ENCODE measurements at places on chromosomes 7 and 10.
A peak's percentile ranks its signal among the peaks of the same experiment; 100 is the strongest.

DNA sequence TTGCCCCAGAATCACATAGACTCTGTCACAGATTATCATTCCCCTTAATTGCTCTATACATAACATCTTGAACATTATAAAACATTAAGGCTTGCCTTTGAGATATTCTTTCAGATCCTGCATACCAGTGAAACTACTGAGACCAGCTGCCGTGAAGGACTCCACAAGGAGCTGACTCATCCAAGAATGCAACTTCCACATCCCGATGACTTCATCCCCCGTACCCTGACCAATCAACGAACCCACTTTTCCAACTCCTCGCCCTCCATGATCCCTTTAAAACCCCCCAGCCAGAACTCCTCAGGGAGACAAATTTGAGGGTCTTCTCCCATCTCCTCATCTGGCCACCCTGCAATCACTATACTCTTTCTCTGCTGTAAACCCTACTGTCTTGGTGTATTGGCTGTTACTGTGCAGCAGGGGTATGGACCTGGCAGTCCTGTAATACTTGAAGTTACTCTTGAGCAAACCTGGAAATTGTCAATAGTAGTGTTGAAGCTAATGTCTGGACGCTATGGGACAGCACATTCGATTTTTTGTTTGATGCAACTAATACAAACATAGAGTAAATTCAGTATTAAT is 49.8 kb downstream of the HTR5A start:
- DNase-seq: no peak

- no peak for DNase-seq
These were observed 19.3 kb upstream of the MYH16 start for GRCh38 chr7:99253369-99253768.

DNA sequence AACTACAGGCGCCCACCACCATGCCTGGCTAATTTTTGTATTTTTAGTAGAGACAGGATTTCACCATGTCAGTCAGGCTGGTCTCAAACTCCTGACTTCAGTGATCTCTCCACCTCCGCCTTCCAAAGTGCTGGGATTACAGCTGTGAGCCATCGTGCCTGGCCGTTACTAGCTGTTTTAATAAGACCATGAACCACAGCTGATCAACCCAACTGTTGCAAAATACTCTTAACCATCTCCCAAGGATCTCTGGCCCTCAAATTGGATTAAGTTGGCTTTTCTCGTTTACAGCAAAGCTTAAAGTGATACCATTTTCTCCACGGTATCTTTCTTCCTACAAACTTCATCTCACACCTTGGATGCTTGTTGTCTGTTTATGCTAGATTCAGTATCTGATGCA is 18.3 kb downstream of the ZFAND2A start:
- no peak for DNase-seq

DNA sequence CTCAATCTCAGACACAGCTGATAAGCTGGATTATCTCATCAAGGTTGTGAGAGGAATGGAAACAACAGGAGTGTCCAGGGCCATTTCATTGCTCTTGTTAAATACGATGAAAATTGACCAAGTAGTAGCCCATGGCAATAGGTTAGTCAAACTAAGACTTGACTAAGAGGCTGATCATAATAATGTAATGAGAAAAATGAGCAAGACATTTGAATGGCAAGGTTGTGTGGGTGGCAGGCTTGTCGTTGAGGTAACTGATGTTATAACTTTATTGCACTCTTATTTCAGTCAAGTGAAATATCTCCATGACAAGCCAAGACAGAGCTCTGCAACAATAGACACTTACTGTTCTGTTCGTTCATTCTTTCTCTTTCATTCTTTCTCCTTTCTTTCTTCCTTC is 532.0 kb downstream of the GATA3 start:
- DNase-seq: no peak

DNA sequence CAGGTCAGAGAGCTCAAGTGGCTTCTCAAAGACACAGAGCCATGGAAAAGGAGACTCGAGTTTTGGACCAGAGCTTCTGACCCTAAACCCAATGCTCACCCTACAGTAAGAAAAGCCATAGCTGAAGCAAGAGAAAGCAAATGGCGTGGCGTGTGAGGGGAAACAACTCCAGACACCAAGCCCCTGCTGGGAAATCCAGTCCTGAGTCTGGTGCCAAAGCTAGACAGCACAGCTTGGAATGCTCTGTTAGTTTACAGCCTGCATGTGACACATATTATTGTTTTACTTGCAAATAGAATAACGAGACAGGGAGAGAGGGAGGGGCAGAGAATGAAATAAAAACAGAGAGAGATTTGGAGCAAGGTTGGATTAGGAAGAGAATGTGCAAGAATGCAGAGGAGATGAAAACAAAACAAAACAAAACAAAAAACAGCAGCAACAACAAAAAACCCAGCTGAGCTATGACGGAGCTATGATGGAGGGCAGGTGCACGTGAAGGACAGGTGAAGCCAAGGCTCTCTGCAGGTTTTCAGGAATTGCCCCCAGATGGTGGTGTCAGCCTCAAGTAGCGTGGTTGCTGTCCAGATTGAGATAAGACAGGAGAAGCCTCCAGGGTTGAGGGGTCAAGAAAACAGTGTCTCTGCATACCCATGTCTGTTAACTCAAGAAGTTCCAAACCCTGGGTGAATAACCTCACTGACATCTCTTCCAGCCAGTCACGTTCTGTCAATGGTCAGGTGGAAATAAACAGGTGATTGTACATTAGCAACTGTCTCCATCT is 69.7 kb upstream of the LRRC18 start:
- no peak for DNase-seq

- no peak for DNase-seq
These were observed 615 bp upstream of the CNTNAP2 start for GRCh38 chr7:146115851-146116520.

DNA sequence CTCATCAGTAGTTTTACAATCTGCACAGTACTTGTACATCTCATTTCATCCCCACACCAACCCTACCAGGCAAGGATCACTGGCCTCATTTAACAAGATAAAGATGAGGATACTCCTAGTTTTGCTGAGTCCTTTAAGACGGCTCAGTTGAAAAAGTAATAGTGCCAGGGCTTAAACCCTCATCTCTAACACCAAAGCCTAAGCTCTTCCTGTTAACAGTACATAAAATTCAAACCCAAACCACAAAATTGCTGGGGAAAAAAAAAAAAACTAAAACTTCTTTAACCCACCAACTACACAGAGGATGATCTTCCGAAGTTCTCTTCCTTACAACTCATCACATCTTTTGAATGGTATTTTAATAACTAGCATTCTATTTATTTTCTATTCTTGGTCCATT is 1.3 kb downstream of the SAR1A start:
- DNase-seq: no peak

GRCh38 chr10:27779462-27780015 is 33.9 kb upstream of the MKX start:
- DNase-seq: no peak

DNA sequence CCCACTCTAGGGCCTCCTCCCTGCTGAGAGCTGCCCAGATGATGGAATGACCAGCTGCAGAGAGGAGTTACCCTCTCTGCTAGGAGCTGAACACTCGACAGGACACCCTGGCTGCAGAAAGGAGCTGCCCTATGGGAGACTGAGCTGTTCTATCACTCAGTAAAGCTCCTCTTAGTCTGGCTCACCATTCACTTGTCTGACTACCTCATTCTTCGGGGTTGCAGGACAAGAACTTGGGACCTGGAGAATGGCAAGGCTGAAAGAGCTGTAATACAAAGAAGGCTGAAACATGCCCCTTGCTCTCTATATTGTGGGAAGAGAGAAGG is 30.5 kb downstream of the CRTAC1 start:
- DNase-seq: no peak

GRCh38 chr7:155178096-155178495 is 108.0 kb downstream of the HTR5A start:
- DNase-seq: no peak

- DNase-seq: no peak
These were observed 18.9 kb downstream of the APBB1IP start for GRCh38 chr10:26457088-26457487.

DNA sequence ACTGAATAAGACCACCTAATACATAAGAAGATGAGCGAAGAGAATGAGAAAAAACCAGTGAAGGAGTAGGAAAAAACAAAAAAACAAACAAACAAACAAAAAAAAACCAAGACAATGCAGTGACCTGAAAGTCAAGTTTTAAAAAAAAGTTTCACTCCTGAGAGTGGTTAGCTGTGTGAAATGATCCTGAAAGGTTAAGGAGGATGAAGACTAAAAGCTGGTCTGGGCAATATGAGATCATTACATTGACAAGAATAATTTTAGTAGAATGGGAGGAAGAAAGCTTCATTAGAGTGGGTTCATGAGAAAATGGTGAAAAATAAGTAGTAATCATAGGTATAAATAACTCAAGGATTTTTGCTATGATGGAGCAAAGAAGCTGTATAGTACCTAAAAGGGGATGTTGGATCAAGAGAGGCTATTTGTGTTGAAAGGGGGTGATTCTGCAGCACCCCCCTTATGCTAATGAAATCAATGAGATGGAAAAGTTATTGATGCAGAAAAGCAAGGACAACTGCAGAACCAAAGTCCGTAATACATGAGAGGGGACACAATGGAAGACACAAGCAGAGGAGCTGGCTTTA is 80.2 kb downstream of the KMT2C start:
- no peak for DNase-seq

- no peak for DNase-seq
These were observed 76.4 kb downstream of the CTTNBP2 start for GRCh38 chr7:117796889-117797288.

DNA sequence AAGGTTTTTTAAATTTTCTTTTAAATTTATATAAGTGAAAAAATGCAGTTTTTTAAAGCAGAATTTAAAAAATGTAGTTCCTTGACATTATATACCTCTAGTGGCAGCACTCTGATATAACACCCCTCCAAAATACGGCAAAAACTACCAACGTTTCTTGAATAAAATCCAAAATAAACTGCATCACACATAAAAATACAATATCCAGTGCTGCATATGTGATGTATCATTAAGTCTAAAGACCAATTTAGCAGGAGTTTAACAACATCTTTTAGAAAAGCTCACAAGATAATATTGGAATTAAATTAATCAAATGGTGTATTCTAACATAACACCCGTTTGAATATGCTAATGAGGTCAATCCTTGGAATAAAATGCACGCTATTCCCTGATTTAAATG is 1.4 kb downstream of the TCERG1L start:
- DNase-seq: no peak

DNA sequence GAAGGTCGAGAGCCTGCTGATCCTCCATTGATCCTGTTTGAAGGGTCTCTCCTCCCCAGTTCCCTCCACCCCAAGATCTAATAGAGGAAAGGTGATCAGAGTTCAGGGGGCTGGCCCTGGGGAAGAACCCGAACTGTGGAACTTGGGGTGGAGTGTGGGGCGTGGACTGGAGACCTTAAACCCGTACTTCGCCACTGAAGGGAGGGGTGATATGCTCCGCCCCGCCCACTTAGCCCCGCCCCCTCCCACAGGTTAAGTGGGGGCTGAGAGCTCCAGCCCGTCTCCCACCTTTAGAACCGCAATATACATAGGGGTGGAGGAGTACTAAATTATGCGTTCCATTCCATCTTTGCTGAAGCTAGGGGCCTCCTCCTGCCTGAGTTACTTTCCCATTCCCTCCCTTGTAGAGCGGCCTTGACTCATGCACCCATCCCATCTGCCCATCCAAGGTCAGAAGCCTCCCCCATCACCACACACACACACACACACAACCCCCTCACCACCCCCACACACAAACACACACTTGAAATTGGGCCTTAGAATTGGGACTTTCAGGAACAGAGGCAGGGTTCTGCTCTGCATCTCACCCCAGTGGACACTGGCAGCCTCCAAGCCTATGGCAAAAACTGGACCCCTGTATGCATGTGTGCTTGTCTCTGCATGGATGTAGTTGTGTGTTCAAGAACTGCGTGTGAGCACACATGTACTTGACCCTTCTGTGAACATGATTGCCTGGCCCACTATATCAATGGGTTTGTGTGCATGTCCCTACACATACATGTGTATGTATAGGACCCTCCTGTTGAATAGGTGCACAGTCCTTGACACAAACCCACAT is 991 bp downstream of the SEMA4G start:
- DNase-seq: no peak

GRCh38 chr10:5953676-5954075 is 23.7 kb downstream of the IL15RA start:
- no peak for DNase-seq

DNA sequence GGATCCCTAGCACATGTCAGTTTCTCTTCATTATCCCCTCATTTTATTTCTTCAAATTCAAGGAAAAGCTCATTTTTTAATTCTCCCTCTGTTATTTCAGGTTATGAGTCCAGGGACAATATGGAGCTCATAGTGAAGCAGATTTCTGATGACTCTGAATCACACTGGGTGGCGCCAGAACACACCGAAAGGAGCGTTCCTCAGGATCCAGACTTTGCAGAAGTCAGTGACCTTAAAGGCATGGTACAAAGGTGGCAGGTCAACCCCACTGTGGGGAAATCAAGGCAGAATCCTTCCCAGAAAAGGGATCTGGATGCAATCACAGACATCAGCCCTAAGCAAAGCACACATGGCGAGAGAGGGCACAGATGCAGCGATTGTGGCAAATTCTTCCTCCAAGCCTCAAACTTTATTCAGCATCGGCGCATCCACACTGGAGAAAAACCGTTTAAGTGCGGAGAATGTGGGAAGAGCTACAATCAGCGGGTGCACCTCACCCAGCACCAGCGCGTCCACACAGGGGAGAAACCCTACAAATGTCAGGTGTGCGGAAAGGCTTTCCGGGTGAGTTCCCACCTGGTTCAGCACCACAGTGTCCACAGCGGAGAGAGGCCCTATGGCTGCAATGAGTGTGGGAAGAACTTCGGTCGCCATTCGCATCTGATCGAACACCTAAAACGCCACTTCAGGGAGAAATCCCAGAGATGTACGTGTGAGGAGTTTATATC is 21.4 kb downstream of the ZKSCAN5 start:
- DNase-seq: peak; percentile 18

DNA sequence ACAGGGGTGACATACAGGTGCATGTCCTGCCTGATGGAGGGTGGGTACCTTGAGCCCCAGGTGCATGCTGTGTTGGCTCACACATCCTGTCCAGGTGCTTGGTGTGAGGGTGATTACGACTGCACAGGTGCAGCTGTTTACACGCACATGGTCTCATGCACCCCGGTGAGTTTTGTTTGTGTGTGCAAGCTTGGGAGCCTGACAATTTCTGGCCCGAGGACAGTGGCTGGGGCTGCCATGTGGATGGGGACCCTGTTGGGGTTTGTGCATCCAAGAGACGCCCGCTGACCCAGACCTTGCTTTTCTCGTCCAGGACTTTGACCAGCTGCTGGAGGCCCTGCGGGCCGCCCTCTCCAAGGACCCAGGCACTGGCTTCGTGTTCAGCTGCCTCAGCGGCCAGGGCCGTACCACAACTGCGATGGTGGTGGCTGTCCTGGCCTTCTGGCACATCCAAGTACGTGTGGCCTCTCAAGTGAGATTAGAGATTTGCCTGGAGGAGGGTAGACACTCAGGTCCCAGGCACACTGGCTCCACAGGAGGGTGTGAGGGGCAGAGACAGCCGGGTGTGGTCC is 61.7 kb downstream of the PRF1 start:
- DNase-seq: no peak
